ENCODE measurements at places on chromosomes 2 and 18.

DNA sequence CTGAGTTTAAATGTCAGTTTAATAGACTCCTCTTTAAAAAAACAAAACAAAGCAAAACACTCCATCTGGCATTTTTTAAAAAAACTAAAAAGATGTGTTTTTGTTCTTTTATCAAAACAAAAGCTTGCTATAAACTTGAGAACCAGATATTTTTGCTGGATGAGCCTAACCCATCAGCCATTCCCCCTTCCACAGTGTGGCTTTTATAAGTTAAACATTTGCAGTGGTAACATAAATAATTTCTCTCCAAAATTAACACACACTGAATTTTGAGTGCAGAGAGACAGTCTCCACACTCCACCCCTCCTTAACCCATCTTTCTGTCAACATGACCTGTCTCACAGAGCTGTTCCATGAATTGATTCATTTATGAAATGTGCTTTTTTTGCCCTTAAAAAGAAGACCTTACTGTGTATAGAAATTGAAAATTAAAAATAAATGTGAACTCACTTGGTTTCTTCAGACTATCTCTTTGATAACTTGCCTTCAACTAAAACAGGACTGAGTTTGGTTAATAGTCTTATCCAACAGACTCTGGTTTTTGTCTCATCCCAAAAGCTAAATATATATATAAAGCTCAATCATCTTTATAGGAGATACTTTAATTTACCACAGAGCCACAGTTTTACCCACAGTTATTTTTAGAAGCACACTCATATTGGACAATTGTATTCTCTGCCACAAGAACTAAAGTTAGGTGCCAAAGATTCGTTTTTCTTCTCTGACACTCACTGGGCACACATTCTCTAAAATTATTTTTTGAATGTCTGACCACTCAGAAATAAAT lies 64.8 kb upstream of the STK39 start:
- no peaks in the 10 kb centered on the region for H3K4me1 ChIP-seq
- no peaks in the 10 kb centered on the region for H3K36me3 ChIP-seq
- no peak overlapping the region for H3K4me3 ChIP-seq
- H3K27ac ChIP-seq, result no peak overlapping the region

- no peak for DNase-seq
- no peaks in the 10 kb centered on the region for H3K36me3 ChIP-seq
- no peaks in the 10 kb centered on the region for H3K4me1 ChIP-seq
- no peak overlapping the region for H3K4me3 ChIP-seq
- no peak overlapping the region for H3K27ac ChIP-seq
Measured at GRCh38 chr2:9356261-9356660, 67.1 kb downstream of the ITGB1BP1 start.

DNA sequence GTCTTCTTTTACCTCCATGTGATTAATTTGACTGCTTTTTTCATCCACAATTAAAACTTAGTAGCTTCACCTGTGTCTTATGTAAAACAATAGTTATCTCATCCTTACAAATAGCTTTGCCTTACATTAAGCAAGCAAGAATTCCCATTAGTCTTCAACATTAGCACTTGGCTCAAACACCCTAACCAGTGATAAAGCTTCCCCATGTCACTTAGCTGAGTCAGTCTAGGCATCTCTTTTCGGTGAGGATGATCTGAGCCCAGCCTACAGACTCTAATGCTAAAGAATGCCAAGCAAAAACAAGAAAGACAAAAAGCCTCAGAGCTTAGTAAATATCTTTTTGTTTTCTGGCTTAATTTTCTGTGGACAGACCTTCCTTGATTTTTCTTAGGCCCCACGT lies 26.1 kb downstream of the GAD1 start:
- DNase-seq, result no peak
- H3K27ac ChIP-seq, result no peak overlapping the region
- peaks cover 12% of the 10 kb centered on the region for H3K27me3 ChIP-seq
- H3K4me1 ChIP-seq, result peaks cover 9% of the 10 kb centered on the region
- H3K36me3 ChIP-seq, result no peaks in the 10 kb centered on the region
- no peak overlapping the region for H3K4me3 ChIP-seq

DNA sequence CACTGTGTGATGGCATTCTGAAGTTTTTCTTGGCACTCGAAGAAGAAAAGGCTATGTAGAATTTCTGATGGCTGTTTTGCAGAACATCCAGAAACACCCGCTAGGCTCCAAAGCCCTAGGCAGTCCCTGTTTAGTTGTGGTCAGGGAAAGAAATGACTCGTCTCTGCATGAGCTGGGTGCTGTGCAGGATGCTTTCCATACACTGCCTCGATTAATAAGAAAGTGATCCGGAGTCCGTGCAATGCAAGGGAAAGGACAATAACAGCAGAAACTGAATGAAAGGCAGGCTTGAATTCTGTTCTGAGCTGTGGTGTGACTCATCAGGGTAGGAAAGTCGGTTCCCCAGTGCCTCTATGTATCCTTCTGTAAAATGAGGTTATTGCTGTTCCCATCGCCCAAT lies 18.7 kb downstream of the MAPRE3 start:
- peaks cover 2% of the 10 kb centered on the region for H3K27me3 ChIP-seq
- no peaks in the 10 kb centered on the region for H3K4me1 ChIP-seq
- peaks cover 8% of the 10 kb centered on the region for H3K36me3 ChIP-seq

GRCh38 chr2:99480390-99480789 lies 9.4 kb downstream of the REV1 start:
- H3K27me3 ChIP-seq, result no peaks in the 10 kb centered on the region
- no peak overlapping the region for H3K4me3 ChIP-seq
- peaks cover 26% of the 10 kb centered on the region for H3K4me1 ChIP-seq
- no peaks in the 10 kb centered on the region for H3K36me3 ChIP-seq
- no peak overlapping the region for H3K27ac ChIP-seq

GRCh38 chr2:165141601-165142354 lies 62.1 kb downstream of the SCN3A start:
- H3K4me1 ChIP-seq, result no peaks in the 10 kb centered on the region
- no peaks in the 10 kb centered on the region for H3K36me3 ChIP-seq
- H3K4me3 ChIP-seq, result no peak overlapping the region
- DNase-seq, result no peak
- peaks cover 2% of the 10 kb centered on the region for H3K27me3 ChIP-seq

DNA sequence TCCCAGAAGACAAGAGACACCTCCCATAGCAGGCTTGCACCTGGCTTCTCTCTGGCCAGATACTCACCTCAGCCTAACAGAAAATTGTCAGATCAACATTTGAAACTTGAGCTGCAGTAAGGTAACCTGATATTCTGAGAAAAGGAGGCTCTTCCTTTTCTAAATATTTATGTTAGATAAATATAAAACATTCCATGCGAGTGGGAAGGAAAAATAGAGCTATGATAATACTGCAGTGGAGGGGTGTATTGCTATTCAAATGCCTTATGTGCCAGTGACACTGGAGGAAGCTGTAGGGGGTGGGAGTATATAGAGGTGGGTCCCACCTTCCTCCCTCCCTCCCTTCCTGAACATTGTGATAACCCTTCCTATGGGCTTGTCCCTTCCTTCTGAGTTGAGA lies 515.5 kb upstream of the CHAC2 start:
- no peak overlapping the region for H3K27ac ChIP-seq
- H3K4me3 ChIP-seq, result no peak overlapping the region
- no peaks in the 10 kb centered on the region for H3K36me3 ChIP-seq
- no peaks in the 10 kb centered on the region for H3K27me3 ChIP-seq
- no peak for DNase-seq
- H3K4me1 ChIP-seq, result no peaks in the 10 kb centered on the region

DNA sequence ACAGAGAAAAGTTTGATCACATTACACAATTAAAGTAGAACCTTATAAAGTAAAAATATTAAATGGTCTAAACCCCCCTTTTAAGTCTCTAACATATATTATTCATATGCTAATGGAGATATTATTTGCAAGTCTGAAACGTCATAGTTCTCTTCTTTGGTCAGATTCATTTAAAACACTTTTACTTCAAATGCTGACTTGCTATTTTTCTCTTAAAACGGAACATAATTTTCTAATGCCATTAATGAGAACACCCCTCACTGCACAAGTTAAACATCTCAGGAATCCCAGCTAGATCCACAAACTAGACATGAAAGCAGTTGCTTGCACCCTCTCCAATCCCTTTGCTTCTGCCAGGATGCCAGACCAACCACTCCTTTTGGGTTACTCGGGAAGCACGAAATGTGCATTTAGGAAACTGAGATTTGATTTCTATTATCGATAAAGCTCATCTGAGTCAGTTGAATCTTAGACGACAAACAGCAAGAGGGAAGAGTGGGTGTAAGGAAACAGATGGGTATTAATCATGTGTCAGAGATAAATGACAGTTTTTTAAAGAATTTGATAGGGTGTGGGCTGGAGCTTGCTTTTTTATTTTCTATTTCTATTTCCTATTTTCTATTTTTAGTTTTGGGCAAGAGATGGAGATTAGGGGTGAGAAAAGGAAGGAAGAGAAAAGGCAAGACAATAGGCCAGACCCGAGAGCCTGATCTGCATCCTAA lies 1.5 kb downstream of the ADD2 start:
- H3K4me3 ChIP-seq, result peak overlapping the region; percentile 75
- H3K27me3 ChIP-seq, result peaks cover 2% of the 10 kb centered on the region
- peak overlapping the region; percentile 82 for H3K27ac ChIP-seq
- H3K36me3 ChIP-seq, result no peaks in the 10 kb centered on the region
- peaks cover 17% of the 10 kb centered on the region for H3K4me1 ChIP-seq
- DNase-seq, result no peak

DNA sequence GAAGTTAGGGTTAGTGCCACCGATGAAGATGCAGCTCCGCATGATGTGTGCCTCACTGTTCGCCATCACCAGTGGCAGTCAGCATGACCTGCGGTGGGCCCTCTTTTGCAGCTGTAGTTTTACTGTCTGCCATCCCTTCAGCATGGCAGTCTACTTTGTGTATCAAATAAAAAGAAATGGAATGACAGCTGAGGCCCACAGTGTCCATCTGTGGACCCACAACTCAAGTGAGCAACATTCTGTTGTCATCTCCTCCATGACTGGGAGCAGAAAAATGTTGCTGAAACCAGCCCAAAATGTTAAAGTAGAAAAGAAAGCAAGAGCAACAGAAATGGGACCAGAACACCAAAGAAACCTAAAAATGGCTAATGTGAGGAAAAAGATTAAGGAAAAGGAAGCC lies 128.7 kb downstream of the MEP1B start:
- no peaks in the 10 kb centered on the region for H3K36me3 ChIP-seq
- peaks cover 9% of the 10 kb centered on the region for H3K27me3 ChIP-seq
- H3K4me3 ChIP-seq, result no peak overlapping the region
- no peaks in the 10 kb centered on the region for H3K4me1 ChIP-seq
- no peak overlapping the region for H3K27ac ChIP-seq

GRCh38 chr2:27615316-27615715 lies 13.5 kb downstream of the CCDC121 start:
- peaks cover 6% of the 10 kb centered on the region for H3K4me1 ChIP-seq
- DNase-seq, result no peak
- H3K27me3 ChIP-seq, result no peaks in the 10 kb centered on the region
- H3K27ac ChIP-seq, result no peak overlapping the region

DNA sequence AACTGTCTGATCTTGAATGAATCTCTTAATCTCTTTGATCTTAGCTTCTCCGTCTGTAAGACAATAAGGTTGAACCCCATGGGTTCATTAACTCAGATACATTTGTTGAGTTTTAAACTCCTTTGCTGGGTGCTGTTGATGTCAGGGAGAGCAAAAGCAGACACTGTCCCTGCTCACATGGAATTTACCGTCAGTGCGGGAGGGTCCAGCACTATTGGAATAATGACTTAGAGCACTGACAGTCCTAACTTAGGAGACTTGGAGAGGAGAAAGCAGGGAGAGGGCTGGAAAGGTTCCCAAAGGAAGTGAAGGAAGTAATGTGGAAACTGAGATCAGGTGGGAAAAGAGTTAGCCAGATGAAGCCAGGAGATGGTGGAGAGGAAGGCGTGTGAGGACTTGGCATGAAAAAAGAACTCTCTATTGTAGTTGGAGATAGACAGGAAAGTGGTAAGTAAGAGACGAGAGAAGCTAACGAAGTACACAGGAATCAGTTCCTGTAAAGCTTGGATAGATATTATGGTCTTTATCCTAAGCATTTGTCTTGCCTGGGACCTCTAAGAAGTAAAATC lies 141.4 kb upstream of the SERTAD2 start:
- no peak overlapping the region for H3K4me3 ChIP-seq
- no peak overlapping the region for H3K27ac ChIP-seq
- no peaks in the 10 kb centered on the region for H3K36me3 ChIP-seq
- no peaks in the 10 kb centered on the region for H3K4me1 ChIP-seq
- H3K27me3 ChIP-seq, result no peaks in the 10 kb centered on the region
- no peak for DNase-seq

DNA sequence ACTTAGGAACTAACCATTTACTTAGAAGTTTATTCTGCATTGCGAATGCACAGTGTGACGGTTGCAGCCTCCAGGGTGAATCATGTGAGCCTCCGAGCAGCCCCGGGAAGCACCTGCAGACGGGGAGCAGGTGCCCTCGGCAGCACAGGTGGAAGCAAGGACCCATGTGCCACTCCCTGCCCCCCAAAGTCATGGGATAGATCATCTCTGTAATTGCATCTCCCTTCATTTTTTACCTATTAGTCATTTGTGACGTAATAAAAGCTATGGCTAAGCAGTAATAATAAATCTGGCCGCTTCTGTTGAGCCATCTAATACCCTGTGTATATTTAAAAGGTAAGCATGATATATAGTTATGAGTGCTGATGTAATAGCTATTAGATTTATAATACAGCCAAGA lies 97.2 kb downstream of the PTGR3 start:
- H3K36me3 ChIP-seq, result no peaks in the 10 kb centered on the region
- no peaks in the 10 kb centered on the region for H3K27me3 ChIP-seq
- H3K27ac ChIP-seq, result no peak overlapping the region
- peaks cover 2% of the 10 kb centered on the region for H3K4me1 ChIP-seq
- H3K4me3 ChIP-seq, result no peak overlapping the region

DNA sequence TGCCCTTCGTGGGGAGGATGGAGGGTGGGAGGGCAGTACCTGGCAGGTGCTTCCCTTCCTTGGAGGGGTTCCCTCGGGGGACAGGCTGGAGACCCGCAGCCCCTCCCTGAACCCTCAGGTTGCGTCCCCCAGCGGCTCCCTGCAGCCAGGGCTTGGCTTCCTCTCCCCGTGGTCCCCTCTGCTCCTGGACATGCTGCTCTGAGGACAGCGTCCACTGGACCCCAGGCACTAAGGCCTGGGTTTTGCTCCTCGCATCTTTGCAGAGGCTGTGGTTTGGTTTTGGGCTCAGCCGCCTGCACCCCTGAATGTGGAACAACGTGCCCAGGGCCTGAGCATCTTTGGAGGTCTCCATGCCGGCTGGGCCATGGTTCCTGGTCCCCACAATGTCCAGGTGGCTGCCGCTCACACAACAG lies 133.5 kb downstream of the PTGR3 start:
- DNase-seq, result no peak
- H3K4me3 ChIP-seq, result no peak overlapping the region
- peaks cover 23% of the 10 kb centered on the region for H3K36me3 ChIP-seq
- H3K27ac ChIP-seq, result no peak overlapping the region
- no peaks in the 10 kb centered on the region for H3K27me3 ChIP-seq

DNA sequence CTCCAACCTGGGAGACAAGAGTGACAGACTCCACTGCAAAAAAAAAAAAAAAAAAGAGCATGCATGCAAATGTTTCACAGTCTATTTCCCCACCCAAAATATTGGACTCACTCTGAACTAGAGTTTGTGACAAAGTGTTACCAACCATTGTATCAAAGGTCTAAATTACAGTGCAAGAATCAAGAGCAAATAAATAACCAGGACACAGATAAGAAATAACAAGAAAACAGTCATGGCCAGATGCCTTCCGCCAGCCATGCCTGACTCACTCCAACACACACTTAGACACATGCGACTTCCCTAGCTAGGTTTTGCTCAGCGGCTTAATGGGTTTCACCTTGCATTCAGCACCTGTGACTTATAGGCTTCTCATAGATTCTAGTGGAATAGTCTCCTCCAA lies 62.8 kb downstream of the CYB5A start:
- no peak overlapping the region for H3K4me3 ChIP-seq
- no peak overlapping the region for H3K27ac ChIP-seq
- no peak for DNase-seq
- no peaks in the 10 kb centered on the region for H3K4me1 ChIP-seq
- H3K27me3 ChIP-seq, result peaks cover 10% of the 10 kb centered on the region
- no peaks in the 10 kb centered on the region for H3K36me3 ChIP-seq

All from naive thymus-derived CD8-positive, alpha-beta T cell (primary cell).